ENCODE measurements at places on chromosomes 1 and 21.

GRCh38 chr21:22096314-22096713 lies 1098.1 kb downstream of the NCAM2 start:
- no peak for DNase-seq

DNA sequence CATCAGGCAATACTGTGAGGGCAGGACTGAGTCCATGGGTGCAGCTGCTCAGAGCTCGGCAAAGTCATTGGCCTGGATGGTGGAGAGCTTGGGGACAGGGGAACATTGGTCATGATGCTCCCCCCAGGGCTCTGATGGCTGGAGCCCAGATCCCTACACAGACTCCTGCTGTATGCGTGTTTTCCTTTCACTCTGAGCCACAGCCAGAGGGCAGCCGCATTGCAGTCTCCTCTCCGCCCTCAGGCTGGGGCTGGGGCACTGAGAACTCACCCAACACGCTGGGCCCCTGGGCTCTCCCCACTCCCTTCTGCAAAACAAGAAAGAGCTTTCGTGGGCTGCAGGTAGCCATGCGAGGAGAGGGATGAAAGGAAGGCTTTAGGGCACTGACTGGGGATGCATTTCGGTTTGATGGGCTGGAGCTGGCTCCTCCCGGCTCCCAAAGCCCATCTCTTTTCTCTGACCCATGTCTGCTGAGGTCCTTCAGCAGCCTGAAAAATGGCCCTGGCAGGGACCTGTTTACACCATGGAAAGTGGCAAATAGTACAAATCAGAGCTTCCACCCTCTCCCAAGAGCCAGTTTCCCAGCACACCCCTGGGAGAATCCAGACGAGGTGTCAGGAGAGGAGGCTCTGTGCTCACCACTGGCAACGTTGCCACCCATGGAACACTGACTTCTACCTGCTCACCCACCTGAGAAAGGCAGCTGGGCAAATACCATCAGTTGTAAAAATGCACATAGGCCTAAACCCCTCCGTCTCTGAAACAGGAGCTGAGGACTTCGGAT lies 43.8 kb downstream of the CAPN2 start:
- no peak for DNase-seq

- no peak for DNase-seq
Observed at GRCh38 chr1:6544831-6545230, 9.5 kb downstream of the NOL9 start.

GRCh38 chr1:207946756-207947155 lies 35.8 kb upstream of the CD34 start:
- no peak for DNase-seq

- DNase-seq = no peak
Observed at GRCh38 chr1:96520579-96520947, 201.0 kb upstream of the PTBP2 start.

GRCh38 chr1:27136998-27137542 lies 17.9 kb downstream of the SLC9A1 start:
- peak; percentile 83 for DNase-seq

- DNase-seq = no peak
Observed at GRCh38 chr1:30378991-30379581, 344.3 kb downstream of the MATN1 start.

- DNase-seq = no peak
Observed at GRCh38 chr1:161791904-161792655, 26.0 kb downstream of the ATF6 start.

DNA sequence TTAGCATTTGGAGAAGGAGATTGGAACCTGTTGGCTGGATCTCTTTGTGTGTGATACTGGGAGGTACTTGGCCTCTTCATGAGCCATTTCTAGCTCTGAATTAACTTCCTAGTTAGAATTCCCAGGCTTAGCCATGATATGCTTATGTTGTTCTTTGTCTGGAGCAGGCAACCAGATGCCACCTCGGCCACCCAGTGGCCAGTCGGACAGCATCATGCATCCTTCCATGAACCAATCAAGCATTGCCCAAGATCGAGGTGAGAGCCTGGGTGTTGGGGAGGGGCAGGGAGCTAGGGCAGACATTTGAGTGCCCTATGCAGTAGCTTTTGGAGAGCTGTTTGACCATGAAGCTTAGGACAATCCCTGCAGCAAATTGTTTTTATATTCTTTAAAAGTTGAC lies 26.5 kb upstream of the PIGV start:
- DNase-seq = no peak

DNA sequence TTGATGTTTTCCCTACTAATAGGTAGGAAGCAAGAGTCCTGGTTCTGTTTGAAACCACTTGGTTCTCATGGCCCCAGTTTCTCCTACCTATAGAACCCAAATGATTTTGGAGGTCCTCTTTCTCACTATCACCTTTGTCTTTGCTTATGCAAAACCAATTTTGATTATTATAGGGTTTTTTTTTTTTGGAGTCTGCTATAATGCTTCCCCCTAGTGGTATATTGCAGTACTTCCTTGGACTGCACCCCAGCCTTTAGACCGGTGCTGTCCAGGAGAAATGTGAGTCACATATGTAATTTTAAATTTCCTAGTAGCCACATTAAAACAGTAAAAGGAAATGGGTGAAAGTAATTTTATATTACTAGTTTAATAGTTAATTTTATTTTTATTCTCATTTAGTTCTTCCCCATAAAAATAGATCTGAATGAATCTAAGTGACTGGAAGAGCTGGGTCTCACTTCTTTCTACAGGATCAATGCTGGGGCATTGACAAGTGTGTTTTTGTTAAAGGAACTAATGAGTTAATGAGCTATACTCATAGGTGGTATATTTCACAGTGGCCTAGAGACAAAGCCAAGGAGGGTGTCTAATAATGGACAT lies 10.6 kb downstream of the FCMR start:
- DNase-seq = peak; percentile 49

DNA sequence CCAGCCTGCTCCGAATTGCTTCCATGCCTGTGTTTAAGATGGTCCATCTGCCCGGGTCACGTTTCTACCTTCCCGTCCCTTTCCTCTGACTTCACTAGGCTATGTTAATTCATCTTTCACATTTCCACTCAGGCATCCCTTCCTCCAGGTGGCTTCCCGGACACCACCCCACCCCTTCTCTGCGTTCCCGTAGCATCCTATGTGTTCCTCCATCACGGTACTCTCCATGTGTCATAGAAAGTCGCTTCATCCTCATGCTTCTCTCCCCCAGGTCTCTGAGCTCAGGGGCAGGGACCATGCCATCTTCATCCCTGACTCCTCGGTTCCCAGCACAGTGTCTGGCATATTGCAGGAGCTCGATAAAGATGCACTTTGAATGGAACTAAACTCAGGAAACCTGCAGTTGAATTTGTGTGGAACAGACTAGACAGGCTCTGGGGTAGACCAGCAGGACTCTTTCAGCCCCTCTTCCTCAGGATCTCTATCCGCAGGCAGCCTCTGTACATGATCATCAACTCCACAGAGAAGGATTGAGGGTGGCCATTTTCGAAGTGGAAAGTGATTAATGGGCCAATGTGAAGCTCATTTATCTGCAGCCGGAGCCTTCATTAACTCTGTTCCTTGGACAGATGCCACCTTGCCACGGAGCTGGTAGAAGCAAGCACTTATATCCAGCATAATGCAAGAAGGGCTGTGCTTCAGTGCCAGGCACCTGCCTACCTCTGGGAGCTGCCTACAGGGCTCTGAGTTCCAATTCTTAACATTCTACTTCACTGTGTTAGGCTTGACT lies 9.1 kb downstream of the C1orf226 start:
- DNase-seq = no peak

GRCh38 chr1:19618428-19618827 lies 25.7 kb upstream of the NBL1 start:
- no peak for DNase-seq

GRCh38 chr21:25964015-25964414 lies 206.6 kb downstream of the APP start:
- no peak for DNase-seq

DNA sequence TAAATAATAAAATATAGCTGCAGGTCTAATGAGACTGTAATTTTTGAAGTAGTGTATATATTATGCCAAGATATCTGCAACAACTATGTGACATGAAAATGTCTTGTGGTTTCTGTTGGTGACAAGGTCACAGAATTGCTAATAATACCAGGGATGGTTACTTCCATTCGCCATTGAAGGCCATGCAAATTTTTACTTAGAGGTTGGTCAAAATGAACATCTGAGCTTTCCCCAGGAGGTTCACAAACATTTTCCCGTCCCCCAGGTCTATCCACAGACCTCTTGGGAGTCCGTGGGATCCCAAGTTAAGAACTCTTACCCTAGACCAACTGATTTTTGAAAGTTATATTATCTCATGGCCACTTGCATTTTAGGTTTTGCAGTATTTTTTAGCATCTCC lies 62.7 kb downstream of the BCL9 start:
- DNase-seq = no peak

DNA sequence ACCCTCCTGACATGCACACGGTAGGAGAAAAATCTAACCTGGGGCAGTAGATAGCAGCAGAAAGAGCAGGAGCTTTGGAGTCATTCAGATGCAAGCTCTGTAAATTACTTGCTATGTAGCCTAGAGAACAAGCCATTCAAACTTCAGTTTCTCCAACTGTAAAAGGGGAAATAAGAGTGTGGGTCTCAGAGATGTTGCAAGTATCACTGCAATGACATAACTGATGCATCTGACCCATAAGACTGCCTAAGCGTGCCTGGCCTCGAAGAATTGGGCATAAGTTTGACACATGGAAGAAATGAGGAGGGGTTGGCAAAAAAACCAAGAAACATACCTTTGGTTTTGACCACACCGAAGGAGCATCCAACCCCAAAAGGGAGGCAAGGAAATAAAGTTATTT lies 5.2 kb downstream of the AK2 start:
- no peak for DNase-seq

- DNase-seq = no peak
Observed at GRCh38 chr1:10621906-10622305, 147.2 kb downstream of the PEX14 start.

- DNase-seq = no peak
Observed at GRCh38 chr1:197016751-197017150, 39.4 kb downstream of the CFHR5 start.

GRCh38 chr1:186055846-186056245 lies 319.2 kb downstream of the TPR start:
- DNase-seq = no peak

DNA sequence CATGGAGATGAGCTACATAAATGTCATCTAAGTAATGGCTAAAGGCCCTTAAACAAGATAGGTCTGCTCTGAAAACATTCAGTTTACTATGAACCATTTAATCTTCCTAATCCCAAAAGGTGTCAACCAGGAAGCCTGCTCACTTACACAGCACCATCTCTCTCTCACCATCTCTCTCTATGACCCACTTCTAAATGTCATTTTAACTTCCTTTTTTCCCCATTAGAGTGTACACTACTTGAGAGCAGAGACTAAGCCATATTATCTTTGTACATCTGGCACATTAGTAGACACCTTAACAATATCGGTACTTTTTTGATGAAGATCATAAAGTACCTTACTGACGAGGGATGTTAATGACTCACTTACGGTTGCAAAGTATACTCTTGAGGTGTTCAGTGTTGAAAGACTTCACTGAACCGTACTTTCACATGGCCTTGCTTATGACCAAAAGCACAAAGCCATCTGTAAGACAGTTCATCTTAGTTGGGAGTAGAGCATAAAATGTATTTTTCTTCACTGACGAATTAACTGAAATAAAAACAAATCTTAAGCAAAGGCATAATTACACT lies 25.4 kb downstream of the FBXO42 start:
- no peak for DNase-seq

DNA sequence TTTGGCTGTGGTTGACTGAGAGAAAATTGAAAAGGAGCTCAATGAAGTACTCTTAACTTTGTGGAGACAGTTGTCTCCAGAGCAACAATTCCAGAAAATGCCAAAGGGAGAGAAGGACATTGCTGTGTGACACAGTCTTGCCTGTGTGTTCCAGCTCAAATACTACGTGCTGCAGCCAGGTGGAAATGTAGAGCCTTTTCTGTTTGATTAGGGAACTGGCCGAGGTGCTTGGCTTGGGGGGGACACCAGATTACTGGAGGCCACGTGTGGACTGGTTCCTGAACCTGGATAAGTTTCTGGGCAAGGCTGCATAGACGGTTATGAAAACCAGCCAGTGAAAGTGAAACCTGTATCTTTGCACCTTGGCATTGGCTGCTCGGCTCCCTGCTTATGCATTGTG lies 217.9 kb downstream of the CTH start:
- DNase-seq = no peak
